Stimulated activated CD8-positive, alpha-beta memory T cell treated with anti-CD3 and anti-CD28 coated beads, Interleukin-4, amount 100 ng/mL, for 1 hour (primary cell): ENCODE measurements at places on chromosomes 1 and 21.

DNA sequence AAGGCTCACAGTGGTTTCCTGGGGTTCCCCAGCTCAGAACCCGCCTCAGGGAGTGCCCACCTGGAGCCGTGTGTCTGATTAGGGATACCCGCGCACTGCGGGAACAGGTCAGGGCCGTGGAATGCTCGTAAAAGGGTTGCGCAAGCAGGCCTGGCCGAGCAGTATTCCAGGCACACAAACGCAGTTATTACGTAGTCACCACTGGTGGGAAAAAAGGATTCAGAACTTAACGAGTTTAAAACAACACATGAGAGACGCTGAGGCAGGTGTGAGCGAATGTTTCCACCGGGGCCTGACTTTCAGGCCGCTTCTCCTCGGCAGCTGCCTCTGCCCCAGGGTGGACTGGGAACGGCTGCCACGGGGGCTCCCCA lies 18.2 kb downstream of the PLCH2 start:
- no peak for DNase-seq

- DNase-seq = no peak
These were observed 14.5 kb downstream of the PLEKHO1 start for GRCh38 chr1:150164224-150164623.

DNA sequence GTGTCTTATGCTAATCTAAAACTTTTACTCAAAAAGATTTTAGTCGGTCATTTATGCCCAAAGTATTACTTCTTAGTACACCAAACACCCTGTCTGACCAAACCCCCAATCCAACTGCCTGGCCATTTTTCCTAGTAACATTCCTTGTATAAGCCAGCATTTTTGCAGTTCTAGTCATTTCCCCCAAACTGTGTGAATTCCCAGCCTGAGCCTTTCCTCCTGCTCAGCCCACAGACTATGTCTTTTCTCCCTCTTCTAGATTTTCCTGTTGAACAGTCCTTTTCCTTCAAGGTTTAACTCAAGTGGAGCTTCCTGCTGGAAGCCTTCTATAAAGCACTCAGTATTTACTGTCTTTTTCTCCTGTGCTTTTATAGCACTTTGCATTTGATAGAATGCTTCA lies 843.8 kb downstream of the USP25 start:
- no peak for DNase-seq

- DNase-seq = no peak
These were observed 43.5 kb downstream of the GBP6 start for GRCh38 chr1:89407360-89407759.

- DNase-seq = no peak
These were observed 1.6 kb downstream of the OR2AK2 start for GRCh38 chr1:247966532-247967204.
